ENCODE measurements at places on chromosomes 7 and 10. TPM values are rescaled to one million over a fixed set of nuclear protein-coding genes. Genes with fewer than 3 reads are reported as not detected.

DNA sequence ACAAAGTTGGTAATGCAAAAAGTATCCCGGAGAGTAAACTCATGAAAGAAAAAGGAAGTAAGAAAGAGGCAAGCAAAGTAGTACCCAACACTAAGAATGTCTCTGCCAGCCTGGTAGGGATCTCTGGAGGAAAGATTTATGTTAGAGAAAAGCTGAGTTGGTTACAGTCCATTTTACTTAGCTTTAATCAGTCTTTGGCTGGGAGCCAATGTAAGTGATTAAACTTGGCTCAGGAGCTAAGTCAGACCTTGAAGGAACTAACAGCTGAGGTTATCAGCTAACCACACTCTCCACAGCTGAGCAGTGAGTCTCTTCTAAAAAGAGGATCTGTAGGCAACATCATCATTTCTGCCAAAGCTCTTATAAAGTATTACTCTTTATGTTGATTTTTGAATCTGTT is 148.0 kb downstream of the ANKRD7 start:
- no peaks in the 10 kb centered on the region for H3K36me3 ChIP-seq
- H3K27me3 ChIP-seq, result no peaks in the 10 kb centered on the region
- no peak overlapping the region for H3K27ac ChIP-seq
- no peak overlapping the region for H3K4me3 ChIP-seq
- no peak for DNase-seq
- no peaks in the 10 kb centered on the region for H3K4me1 ChIP-seq

The DRGX gene
- not detected for total RNA-seq

DNA sequence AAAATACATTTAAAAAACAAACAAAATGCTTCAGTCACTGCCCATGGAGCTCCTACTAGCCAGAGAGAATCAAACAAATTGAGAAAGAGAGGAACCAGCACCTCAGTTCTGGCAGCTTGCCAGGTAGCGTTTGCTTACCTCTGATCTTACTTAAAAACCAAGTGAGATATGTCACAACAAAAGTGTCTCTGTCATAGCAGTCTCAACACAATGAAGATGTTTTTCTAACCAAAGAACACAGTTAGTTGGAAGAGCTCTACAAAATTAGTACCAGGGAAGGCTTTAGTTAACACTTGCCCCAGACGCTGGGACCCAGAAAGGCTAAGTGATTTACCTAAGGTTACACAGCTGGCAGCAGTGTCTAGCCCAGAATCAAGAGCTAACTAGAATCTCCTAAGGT is 3.4 kb downstream of the DOCK4 start:
- H3K27me3 ChIP-seq, result peaks cover 26% of the 10 kb centered on the region
- H3K4me1 ChIP-seq, result peaks cover 19% of the 10 kb centered on the region
- H3K36me3 ChIP-seq, result peaks cover 32% of the 10 kb centered on the region
- DNase-seq, result no peak

DNA sequence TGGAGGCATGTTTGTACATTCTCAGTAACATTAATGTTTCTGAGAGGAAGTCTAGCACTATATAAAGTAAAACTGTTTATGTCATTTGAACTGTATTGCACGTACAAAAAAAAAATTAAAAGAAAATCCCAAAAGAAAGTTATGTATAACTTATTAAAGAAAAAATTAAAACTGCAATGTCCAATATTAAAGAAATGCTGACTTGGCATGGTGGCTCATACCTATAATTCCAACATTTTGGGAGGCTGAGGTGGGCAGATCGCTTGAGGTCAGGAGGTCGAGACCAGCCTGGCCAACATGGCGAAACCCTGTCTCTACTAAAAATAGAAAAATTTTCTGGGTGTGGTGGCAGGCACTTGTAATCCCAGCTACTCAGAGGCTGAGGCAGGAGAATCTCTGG is 178.7 kb upstream of the VIPR2 start:
- H3K4me3 ChIP-seq, result no peak overlapping the region
- DNase-seq, result no peak
- no peaks in the 10 kb centered on the region for H3K27me3 ChIP-seq
- no peaks in the 10 kb centered on the region for H3K4me1 ChIP-seq
- H3K36me3 ChIP-seq, result no peaks in the 10 kb centered on the region

The BAIAP2L1 gene
- 55.8 TPM for total RNA-seq

- no peak for DNase-seq
- peaks cover 13% of the 10 kb centered on the region for H3K4me1 ChIP-seq
- peaks cover 93% of the 10 kb centered on the region for H3K27me3 ChIP-seq
- H3K27ac ChIP-seq, result no peak overlapping the region
- H3K4me3 ChIP-seq, result no peak overlapping the region
Observed at GRCh38 chr7:155531681-155532080, 14.7 kb downstream of the CNPY1 start.

Measured in Calu3 (cell line).